ENCODE measurements at places on chromosomes 12 and 14.

DNA sequence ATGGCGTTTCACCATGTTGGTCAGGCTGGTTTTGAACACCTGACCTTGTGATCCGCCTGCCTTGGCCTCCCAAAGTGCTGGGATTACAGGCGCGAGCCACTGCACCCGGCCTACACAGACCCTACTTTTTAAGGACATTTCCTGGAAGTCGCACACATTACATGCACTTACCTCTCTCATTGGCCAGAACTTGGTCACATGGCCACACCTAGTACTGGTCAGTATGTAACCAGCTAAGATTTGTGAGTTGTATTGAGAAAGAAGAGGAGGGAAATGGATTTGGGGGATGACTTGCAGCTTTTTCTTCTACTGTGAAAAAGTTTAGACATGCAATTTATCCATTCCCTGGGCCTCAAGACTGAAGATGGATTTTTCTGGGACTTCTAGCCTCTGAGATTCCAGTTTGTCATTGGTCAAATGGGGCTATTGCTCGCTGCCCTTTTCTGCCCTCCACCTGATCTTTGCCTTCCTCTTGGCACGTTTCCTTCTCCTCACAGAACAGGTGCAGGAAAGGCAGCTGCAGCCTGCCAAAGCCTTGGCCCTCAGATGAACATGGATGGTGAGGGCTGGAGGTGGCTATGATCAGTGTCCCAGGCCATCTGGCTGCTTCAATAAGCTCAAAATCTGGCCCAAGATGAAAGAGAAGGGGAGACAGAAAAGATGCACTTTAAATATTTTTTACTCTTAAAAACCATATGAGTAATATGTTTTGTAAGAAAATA is 7.1 kb upstream of the ZDHHC22 start:
- no peak for DNase-seq

DNA sequence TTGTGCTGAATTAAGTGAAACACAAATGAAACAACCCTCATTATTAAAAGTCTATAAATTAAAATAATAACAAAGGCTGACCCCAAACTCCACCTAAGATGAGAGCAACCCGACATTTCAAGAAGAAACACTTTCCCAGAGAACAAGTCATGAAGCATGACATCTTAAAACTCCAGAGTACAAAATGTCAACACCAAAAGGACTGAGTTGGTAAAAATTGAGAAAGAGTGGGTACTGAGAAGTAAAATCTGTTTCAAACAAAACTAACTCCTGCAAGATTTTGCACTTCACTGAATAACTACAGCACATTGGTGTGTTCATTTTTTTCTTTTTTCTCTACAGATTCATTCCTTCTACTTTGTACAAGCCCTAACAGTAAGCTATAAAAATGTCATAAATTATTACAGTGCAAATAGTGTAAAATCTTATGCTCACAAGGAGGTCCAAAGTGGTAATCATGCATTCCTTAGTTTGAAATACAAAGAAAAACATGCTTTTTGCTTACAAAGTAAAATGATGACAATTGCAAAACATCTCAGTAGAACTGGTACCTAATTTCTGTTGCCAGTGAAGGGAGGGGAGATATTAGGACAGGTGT is 31.8 kb downstream of the SLC35F4 start:
- DNase-seq, result no peak

DNA sequence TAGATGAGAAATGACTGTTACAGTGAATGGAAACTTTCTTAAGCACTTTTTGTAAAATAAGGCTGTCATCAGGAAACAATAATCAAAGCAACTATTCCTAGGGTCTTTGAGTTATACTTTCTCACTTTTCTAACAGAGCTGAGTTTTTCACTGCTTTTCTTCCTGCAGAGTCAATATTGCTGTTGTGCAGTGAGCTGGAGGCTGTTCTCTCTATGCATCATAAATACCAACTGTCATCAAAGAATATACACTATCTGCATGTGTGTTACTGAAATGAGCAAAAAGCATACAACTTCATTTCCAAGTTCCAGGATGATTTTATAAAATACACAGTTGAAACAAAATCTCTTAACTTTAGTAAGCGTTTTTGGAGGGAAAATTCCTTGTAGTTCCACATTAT is 110.4 kb upstream of the CPSF6 start:
- no peak for DNase-seq

GRCh38 chr12:91618281-91618680 is 435.7 kb upstream of the DCN start:
- DNase-seq, result no peak

GRCh38 chr12:89353188-89353822 is 1.0 kb upstream of the DUSP6 start:
- DNase-seq, result no peak

DNA sequence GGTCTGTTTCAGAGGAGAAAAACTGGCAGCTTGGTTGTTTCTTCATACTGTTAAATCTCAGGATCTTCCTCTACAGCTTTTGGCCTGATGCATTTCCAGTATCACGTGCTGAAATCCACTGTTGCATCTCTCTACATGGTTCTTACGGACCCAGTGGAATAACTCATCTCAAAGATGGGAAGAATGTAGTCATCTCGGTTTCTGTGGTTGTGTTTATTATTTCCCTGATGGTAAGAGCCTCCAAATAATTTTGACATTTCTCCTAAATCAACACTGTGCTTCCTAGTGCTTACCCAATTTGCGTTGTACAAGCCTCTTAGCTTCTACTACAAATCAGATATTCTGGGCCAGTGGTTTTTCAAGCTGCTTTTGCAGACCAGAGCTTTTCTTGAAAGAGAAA is 812.8 kb downstream of the C12orf50 start:
- DNase-seq, result no peak

DNA sequence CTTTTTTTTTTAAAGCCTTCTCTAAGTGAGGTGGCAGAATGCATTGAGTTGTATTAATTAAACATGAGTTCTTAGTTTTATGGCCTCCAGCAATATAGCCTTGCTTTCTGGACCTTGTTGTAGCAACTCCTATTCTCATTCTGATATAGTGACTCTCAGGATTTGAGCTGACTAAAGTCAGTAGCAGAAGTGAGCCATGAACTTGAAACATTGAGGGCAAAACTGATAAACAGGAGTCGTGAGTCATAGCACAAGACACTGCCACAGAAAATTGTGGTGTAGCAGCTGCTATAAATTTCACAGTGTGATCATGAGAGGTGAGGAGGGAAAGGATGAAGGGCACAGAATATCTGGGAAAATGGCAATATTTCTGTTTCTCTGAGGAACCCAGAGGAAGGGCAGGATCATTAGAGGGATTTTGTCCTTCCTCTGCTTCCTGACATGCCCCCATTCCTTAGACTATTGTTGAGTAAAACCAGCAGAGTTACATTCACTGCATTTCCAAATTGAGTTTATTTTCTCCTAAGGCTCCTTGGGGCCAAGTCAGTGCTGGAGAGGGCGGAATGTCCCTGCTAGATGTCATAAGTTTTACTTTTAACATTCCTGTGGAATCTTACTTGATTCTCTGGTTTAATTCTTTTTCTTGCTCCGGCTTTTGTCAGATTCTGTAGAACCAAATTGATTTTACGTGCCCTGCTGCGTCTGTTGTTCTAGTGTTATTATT is 7.5 kb downstream of the KLRG1 start:
- no peak for DNase-seq

- DNase-seq, result no peak
Measured at GRCh38 chr12:4787965-4788364, 67.8 kb downstream of the GALNT8 start.

- no peak for DNase-seq
Measured at GRCh38 chr12:110917467-110917866, 2.9 kb downstream of the MYL2 start.

DNA sequence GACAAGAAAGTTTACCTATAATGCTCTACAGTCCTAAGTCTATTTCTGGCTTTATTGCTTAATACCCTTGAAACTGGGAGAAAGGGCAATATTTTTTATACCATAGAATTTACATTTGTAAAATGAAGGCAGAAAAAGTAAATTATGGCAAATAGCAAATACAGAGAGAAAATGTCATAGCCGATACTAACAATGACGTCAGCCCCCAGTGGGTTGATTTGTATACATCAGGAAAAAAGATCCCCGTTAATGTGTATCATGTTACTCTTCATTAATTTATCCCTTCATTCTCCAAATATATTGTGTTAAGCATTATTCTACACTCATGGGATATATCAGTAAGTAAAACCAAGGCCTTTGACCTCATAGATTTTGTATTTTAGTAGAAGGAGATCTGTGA is 445.1 kb upstream of the SYT1 start:
- DNase-seq, result no peak

DNA sequence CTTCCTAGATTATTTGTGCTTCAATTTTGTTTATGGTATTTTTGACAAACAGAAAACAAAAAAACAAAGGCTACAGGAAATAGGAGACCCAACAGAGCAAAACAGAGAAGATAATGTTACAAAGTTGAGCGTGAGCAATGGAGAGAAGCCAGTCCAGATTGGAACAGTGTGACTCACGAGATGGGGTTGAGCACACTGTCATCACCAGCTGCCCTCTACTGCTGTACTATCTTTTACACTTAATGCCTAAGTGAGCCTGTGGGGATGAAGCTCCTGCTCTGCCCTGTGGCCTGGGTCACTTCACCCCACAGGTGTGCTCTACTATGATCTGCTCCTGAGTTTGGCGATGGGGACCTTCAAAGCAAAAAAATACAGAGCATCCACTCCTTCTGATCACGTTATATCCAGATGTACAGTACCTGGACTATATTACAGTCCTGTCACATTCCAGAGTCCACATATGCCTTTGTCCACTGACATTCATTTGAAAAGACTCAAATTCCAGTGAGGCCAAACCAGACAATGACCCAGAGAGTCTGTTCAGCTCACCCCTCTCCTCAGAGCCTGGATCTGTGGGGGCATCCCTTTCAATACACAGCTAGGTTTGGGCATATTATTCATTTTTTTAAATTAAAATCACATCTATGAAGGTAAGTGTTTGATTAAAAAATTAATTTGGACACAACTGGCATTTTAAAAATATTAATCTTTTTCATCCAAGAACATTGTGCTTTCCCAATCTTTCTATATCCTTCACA is 4.4 kb downstream of the IPO8 start:
- DNase-seq, result no peak

GRCh38 chr12:112401903-112402498 is 7.4 kb downstream of the RPL6 start:
- DNase-seq, result no peak

GRCh38 chr14:99158150-99158549 is 113.8 kb downstream of the BCL11B start:
- DNase-seq, result no peak

- no peak for DNase-seq
Measured at GRCh38 chr12:20489645-20490044, 121.3 kb downstream of the PDE3A start.

GRCh38 chr14:89399594-89400068 is 17.4 kb downstream of the FOXN3 start:
- no peak for DNase-seq

GRCh38 chr14:69154779-69155178 is 1.9 kb upstream of the DCAF5 start:
- no peak for DNase-seq

DNA sequence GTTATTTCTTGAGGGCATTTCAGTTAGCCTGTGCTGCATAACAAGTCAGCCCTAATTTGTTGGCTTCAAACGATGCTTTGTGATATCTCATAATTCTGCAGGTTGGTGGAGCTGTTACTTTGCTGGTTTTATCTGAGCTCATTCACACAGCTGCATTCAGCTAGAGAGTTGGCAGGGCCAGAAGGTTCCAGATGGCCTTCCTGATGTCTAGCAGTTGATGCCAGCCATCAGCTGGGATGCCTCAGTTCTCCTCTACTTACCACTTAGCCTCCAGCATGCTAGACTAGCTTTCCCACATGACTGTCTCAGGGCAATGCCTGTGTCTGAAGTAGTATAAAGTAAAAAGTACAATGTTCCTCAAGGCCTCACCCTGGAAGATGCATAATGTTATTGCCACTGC is 130.6 kb downstream of the SLC35F4 start:
- no peak for DNase-seq

DNA sequence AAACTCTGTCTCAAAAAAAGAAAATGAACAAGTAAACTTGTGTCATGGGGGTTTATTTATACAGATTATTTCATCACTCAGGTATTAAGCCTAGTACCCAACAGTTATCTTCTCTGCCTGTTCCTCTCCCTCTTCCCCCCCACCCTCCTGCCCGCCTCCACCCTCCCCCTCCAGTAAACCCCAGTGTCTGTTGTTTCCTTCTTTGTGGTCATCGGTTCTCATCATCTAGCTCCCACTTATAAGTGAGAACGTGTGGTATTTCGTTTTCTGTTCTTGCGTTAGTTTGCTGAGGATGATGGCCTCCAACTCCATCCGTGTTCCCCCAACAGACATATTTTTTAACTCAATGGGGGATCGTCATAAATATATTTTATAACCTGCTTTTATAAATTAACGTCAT is 12.3 kb downstream of the IL31 start:
- no peak for DNase-seq

- no peak for DNase-seq
Measured at GRCh38 chr12:14651371-14651770, 45.0 kb downstream of the GUCY2C start.

DNA sequence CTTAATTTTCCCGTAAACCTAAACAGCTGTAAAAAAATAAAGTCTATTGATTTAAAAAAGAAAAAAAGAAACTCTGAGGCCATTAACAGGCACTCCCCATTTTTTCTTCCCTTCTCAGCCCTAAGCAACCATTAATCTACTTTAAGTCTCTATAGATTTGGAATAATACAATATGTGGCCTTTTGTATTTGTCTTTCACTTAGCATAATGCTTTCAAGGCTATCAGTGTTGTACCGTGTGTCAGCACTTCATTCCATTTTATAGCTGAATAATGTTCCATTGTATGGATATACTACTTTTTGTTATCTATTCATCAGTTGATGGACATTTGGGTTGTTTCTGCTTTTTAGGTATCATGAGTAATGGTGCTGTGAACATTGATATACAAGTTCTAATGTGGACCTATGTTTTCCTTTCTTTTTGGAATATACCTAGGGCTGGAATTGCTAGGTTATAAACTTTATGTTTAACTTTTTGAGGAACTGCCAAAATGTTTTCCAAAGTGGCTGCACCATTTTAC is 15.7 kb downstream of the CREBL2 start:
- DNase-seq, result no peak

GRCh38 chr12:68867606-68868005 is 59.6 kb downstream of the MDM2 start:
- no peak for DNase-seq

DNA sequence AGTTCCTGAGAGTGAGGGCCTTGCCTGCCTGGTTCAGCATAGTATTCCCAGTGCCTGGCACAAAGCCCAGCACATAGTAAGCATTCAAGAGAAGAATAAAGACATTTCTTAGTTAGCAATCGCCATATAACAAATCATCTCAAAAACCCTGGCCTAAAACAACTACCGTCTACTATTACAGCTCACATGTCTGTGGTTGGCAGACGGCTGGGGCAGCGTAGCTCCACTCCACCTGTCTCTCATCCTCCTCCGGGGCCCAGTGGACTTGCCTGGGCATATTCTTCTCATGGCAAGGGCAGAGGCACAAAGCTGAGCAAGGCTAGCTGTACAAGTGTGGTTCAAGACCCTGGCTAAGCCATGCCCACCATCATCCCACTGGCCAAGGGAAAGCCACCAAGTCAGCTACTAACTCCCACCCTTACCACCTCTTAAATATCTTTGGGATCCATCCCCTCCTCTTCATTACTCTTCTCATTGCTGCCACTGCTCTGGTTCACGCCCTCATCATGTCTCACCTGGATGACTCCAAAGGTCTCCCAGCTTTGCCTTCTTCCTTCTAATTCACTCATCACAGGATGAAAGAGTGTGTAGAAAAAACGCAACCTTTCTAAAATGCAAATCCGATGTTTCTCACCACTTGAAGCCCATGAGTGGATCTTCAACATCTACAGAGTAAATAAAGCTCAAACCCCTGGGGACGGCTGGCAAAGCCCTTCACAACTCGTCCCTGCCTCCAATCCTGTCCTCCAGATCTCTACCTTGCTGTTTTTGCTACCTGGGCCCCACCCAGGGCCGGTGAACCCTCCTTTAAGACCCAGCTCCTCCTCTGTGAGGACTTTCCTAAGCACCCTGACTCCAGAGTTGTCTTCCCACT is 10.4 kb downstream of the TMEM229B start:
- DNase-seq, result no peak

Data from T-helper 17 cell (primary cell).